ENCODE measurements at places on chromosomes 2 and 18.
A peak's percentile ranks its signal among the peaks of the same experiment; 100 is the strongest.

DNA sequence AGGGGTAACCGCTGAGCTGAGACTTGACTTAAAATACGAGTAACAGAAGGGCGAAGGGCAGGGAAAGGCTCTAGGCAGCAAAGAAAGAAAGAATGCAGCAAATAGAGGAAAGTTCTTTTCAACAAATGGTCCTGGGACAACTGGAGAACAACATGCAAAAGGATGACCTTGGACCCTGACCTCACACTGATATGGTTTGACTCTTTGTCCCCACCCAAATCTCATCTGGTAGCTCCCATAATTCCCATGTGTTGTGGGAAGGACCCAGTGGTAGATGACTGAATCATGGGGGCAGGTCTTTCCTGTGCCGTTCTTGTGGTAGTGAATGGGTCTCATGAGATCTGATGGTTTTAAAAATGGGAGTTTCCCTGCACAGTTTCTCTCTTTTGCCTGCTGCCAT lies 33.9 kb downstream of the ST3GAL5 start:
- no peak for ATAC-seq

GRCh38 chr2:176158855-176159662 lies 2.0 kb downstream of the HOXD3 start:
- 0 out of 3 replicates have a peak, but pooled peaks have one; percentile 11 for ATAC-seq

GRCh38 chr2:127255146-127255545 lies 35.0 kb upstream of the CYP27C1 start:
- no peak for ATAC-seq

GRCh38 chr2:54430649-54431048 lies 25.5 kb upstream of the SPTBN1 start:
- no peak for ATAC-seq

GRCh38 chr18:36697905-36698304 lies 130.9 kb downstream of the TPGS2 start:
- peak; percentile 80 for ATAC-seq

GRCh38 chr2:16639431-16639830 lies 26.2 kb downstream of the CYRIA start:
- no peak for ATAC-seq

- no peak for ATAC-seq
These were observed 237.4 kb upstream of the VRK2 start for GRCh38 chr2:57809230-57809629.

DNA sequence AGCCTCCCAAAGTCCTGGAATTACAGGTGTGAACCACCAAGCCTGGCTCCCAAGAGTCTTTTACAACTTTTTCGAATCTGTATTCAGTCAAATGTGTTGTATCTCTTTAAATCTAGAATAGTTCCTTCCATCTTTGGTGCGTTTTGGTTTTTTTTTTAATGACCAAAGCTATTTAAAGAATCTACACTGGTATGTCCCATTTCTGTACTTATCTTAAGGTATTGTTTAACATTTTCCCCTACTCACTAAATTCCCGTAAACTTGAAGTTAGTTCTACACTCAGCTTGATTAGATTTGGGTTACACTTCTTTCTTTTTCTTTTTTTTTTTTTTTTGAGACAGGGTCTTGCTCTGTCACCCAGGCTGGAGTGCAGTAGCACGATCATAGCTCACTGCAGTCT lies 63.8 kb downstream of the TMEM237 start:
- ATAC-seq = 0 out of 3 replicates have a peak, but pooled peaks have one; percentile 21

- ATAC-seq = no peak
These were observed 5.8 kb upstream of the MTA3 start for GRCh38 chr2:42562474-42563144.

GRCh38 chr2:219244789-219245147 lies 476 bp downstream of the GLB1L start:
- no peak for ATAC-seq

- ATAC-seq = no peak
These were observed 17.7 kb downstream of the SRSF7 start for GRCh38 chr2:38733300-38733971.
